ENCODE measurements at places on chromosomes 1 and 21. TPM values are rescaled to one million over a fixed set of nuclear protein-coding genes. Genes with fewer than 3 reads are reported as not detected.

The ESRRG gene
- not detected for total RNA-seq

The S100A3 gene
- total RNA-seq = not detected

The VANGL2 gene
- not detected for total RNA-seq

The CAPN8 gene
- 0.08 TPM for total RNA-seq

The KANK4 gene
- total RNA-seq = not detected

The APOBEC4 gene
- not detected for total RNA-seq

The LAMC2 gene
- total RNA-seq = not detected

The HCRTR1 gene
- not detected for total RNA-seq

The PAQR6 gene
- 8.6 TPM for total RNA-seq

The SLC30A7 gene
- 28.8 TPM for total RNA-seq

The ZBTB48 gene
- total RNA-seq = 41.7 TPM

The IL22RA1 gene
- total RNA-seq = not detected

The IL24 gene
- not detected for total RNA-seq

The SEMA4A gene
- 17.8 TPM for total RNA-seq

- DNase-seq = no peak
Measured at GRCh38 chr1:42944246-42944928, 14.3 kb downstream of the SLC2A1 start.

GRCh38 chr1:114009393-114009792 is 30.1 kb downstream of the OLFML3 start:
- no peak for DNase-seq

DNA sequence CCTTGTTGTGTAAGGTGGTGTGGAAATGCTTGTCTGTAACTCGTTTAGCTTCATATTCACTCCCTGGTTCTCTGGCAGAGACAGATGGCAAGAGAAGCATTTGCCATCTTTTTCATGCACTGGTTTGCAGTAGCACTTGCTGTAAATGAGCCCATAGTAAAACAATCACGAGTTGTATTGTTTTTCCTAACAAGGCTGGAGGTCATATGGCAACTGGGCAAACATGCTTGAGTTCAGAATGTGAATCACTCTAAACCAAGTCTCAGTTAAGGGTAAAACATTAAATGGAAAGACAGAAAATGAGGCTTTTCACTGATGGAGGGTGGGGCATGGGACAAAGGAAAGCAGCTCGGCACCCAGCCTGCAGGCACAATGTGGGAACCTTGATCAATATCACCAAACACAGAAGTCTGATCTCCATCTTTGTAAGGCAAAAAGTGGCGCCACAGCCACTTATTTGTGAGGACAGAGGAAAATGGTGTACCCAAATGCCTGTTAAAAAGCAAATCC is 26.5 kb upstream of the LPAR3 start:
- peak; percentile 7 for DNase-seq

DNA sequence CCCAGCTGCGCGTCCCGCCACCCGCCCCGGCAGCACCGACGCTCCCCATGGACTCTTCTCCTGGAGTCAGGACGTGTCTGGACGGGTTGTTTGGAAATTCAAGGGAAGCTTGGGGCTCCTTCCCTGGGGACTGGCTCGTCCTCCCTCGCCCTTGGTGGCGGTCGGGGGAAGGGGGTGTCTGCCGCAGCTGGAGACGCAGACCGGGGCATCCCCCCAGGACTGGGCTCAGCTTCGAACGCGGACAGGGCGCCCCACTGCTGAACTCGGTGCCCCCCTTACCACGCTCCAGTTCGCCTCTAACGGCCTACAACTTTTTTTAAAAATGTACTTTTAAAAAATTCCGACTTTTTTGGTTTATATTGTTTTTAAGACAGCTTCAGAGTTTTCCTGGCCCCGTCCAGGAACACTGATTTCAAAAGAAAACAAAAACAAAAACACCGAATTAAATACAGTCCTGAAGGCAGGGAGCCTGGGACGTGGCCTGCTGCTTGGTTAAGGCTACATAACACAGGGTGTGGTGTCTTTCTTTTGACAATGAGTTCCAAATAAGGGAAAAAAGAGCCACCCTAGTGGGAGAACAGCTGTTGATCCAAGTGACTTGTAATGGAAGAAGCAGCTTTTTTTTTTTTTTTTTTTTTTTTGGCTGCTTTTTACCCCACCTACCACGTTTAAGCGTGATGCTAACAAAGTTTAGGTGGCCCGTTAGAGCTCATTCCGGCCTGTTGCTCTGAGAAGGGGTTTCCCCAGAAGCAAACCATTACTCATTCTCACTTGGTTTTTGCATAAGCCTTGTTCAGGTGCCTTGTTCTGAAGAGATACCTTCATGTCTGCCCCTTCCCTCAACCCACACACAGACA is 862 bp upstream of the DIPK1A start:
- peak; percentile 84 for DNase-seq

DNA sequence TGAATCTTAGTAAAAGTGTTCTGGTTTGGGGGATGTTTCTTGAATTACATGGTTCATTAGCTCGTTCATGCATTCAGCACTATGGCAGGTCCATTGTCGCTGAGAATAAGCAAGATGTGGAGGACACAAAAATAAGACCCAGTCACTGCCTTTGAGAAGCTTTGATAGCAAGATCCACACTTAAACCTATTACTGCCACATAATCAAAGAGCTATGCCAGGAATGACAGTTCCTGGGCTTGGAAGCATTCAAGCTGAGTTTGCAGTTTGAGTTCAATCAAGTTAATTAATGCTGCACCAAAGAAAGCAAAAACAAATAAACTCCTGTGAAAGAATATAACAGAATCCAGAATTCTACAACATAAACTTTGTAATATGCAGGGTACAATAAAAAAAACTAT is 131.8 kb downstream of the MIS18A start:
- no peak for DNase-seq

DNA sequence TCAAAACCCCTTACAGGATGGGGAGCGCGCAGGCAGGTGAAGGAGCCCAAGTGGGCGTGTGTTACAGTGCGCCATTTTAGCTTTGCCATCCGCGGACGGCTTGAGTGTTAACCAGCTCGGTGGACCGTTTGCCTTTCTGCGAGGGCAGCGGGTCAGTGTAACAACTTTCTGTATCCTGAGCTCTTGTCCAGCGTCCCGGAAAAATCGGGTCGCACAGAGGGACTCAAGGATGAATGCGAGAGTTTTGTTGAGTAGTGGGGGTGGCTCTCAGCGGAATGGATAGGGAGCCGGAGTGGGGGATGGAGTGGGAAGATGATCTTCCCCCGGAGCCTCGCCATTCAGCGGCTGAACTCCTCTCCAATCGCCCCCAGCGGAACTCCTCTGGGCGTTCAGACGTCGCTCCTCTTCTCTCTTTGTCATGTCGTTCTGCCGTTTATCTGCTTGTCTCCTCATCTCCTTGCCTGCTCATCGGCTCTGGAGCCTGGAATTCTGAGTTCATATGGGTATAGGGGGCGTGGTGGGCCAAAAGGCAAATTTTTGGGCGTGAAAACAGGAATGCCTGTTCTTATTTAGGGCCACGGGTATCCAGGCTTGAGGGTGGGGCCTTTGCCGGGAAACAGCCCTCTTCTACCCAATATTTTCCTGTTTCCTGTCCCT is 295.4 kb downstream of the CTH start:
- DNase-seq = no peak

DNA sequence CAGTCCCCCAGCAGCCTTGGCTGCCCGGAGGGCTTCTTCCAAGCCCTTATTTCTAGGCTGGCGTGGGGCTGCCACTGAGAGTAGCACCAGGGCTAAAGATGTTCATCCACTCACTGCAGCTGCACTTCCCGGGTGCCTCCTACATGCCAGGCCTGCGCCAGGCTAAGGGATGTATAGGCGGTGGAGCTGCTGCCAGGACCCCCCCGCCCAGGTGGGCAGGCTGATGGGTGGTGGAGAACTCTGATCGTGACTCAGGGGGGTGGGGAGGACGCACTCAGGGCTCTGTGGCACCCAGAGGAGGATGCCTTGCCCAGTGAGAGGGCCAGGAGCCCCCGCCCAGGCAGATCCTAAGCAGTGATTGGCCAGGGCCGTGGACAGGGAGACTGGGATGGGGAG is 34.1 kb downstream of the CFAP74 start:
- no peak for DNase-seq

GRCh38 chr1:84928979-84929378 is 36.0 kb upstream of the LPAR3 start:
- DNase-seq = no peak

GRCh38 chr21:25560271-25560685 is 47.0 kb downstream of the MRPL39 start:
- no peak for DNase-seq

GRCh38 chr1:56064705-56065104 is 514.7 kb downstream of the PLPP3 start:
- no peak for DNase-seq

- DNase-seq = no peak
Measured at GRCh38 chr1:107451715-107452114, 310.9 kb downstream of the NTNG1 start.

GRCh38 chr1:111729946-111730681 is 9.1 kb downstream of the INKA2 start:
- DNase-seq = no peak

DNA sequence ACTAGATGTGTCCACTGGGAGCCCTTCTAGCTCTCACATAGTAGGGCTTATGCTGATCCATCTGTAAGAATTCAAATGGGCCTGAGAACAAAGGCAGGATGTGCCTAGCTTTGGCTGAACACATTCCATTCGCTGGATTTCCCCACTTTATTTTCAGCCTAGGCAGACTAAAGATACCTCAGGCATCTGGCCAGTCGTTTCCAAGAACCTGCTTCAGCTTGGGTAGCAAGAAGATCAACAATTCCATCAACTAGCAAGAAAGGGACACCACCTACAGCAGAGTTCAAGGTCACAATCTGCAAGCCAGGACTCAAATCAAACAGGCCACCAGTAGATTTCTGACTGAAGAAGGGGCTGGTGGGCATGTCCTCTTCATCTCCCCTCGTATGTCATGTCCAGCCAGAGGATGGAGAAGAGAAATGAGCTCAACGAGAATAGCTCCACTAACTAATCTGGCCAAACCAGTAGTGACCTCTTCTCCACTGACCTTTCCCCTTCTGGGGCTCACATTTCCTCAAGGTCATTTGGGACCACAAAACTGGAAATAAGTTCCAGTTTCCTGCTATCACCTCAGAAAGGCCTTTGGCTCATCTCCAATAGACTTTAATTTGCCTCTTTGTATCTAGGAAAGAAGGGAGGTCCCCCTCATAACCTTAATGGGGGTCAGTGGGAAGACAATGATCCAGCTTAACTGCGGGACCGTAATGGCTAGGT is 14.2 kb downstream of the TXNIP start:
- no peak for DNase-seq

DNA sequence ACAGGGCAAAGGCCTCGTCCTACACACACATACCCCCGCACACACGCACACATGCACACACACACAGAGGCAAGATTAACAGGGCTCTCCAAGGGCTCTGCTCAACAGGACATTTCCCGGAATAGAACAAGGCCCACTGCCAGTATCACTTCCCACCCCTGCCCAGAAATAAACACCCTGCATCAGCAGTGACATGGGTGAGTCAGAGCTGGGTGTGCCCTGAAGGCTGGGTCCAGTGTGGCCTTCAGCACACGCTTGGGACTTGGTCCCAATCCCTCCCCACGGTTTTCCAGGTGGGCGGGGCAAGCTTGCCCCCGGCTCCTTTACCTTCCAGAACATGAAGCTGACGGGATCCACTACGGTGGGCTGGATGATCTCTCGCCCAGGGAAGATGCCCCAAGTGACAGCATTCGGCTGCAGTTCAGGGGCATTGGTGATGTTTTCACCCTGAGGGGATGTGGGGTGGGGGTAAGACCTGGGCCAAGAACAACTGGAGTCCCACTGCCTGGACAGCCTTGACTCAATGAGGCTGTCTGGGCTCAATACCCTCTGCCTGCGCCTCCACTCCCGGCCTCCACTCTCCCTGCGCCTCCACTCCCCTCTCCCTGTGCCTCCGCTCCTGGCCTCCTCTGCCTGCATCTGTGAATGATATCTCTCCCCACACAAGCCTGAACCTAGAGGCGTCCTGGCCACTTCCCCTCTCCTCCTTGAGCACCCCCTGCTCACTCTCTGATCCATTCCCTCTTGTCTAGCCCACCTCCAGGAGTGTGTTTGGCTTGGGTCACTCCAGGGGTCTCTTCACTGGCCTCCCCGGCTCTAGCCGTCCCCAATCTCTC is 14.7 kb downstream of the MTHFR start:
- DNase-seq = no peak

DNA sequence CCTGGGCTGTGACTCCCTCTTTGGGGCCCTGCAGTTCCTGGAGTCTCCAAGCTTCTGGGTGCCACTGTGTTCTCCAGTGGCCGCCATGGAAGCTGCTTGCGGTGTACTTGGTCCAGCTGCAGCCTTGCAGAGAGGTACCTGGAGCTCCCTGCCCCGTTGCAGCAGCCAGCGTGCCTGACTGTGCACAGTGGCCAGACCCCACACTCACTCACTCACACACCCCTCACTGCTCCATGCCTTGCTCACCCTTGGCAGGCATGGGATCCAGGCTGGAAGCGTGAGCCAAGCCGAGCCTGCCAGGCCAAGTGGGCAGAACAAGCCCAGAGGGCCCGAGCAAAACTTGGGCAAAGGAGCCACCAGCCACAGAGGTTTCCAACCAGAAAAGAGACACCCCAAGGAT is 43.0 kb downstream of the MATN1 start:
- no peak for DNase-seq

DNA sequence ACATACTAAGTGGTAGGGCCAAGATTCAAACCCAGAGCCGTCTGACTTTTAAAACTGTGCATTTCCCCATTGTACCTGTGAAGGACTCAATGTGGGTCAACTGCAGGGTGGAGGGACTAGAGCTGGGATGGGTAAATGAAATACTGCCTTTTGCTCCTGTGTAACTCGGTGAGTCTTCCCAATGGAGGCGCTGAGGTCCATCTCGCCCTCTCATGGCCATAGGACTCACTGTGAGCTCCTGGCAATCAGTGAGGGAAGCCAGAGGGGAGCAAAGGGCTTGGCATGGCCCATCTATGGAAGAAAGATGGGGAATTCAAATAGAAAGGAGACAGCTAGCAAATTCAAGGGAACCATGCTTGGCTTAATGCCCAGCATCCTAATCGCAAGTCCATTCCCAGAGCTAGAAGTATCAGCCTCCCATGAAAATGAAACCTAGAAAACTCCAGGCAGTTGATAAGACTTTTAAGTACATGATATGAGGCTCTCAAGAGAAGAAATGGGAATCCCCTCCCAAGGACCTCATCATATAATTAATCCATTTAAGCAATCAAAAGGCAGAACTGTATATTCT is 25.4 kb upstream of the CGN start:
- DNase-seq = no peak

GRCh38 chr1:160431571-160431970 is 31.2 kb downstream of the VANGL2 start:
- no peak for DNase-seq

GRCh38 chr1:222420633-222421032 is 127.3 kb downstream of the HHIPL2 start:
- peak; percentile 60 for DNase-seq

DNA sequence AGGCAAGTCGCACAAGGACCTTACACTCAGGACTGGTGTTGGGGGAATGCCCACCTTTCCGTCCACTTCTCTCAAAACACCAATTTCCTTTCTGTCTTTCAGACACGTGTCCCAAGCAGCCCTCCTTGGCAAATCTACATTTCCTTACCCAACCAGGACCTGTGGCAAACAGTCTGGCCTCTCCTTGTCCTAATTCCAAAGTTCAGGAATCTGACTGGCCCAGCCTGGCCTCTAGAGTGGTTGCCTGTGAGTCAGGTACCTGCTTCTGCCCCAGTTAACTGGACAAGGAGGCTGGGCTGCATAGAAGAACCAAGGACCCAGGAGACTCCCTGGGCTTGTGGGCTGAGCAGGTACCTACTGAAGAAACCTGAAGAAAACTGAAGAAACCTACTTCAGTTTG is 34.3 kb upstream of the CITED4 start:
- no peak for DNase-seq

- no peak for DNase-seq
Measured at GRCh38 chr1:116329524-116330341, 43.3 kb upstream of the ATP1A1 start.
